ENCODE measurements at places on chromosomes 6 and 20.

DNA sequence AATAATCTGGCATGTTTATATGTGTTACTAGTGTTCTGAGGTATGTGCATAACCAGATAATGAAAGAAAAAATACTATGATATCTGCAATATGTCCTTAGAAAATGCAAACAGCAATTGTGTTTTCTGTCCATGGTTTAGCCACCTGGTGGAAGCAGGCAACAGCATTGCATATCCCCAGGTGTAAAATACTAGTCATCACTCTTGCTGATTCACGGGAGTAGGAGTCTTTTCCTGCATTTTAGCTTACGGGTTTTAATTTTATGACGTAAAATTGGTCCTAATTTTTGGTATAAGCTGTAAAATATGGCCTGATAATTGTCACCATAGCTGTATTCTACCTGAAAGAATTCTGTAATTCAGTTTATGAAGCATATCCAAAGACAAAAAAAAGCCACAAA lies 2.5 kb downstream of the RNF182 start:
- peaks cover 16% of the 10 kb centered on the region for H3K4me1 ChIP-seq
- H3K4me3 ChIP-seq = no peak overlapping the region
- H3K36me3 ChIP-seq = peaks cover 5% of the 10 kb centered on the region
- peaks cover 96% of the 10 kb centered on the region for H3K27me3 ChIP-seq
- no peak overlapping the region for H3K27ac ChIP-seq

DNA sequence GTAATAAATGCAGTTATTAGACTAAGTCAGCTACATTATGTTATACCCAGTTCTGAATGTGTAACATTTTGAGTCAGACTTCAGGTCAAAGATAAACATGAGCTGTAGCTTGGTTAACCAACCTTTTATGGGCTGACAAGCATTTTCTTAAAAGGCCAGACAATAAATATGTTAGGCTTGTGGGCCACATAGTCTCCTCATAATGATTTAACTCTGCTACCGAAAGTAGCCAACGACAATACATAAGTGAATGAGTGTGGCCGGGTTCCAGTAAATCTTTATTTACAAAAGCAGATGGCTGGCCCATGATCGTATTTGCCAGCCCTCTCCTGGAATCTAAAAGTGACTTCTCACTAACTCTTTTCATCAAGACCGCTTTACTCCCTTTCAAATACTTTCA lies 49.9 kb downstream of the ATG5 start:
- peaks cover 15% of the 10 kb centered on the region for H3K36me3 ChIP-seq
- H3K27me3 ChIP-seq = no peaks in the 10 kb centered on the region
- H3K4me3 ChIP-seq = no peak overlapping the region
- DNase-seq = no peak
- peaks cover 22% of the 10 kb centered on the region for H3K4me1 ChIP-seq

DNA sequence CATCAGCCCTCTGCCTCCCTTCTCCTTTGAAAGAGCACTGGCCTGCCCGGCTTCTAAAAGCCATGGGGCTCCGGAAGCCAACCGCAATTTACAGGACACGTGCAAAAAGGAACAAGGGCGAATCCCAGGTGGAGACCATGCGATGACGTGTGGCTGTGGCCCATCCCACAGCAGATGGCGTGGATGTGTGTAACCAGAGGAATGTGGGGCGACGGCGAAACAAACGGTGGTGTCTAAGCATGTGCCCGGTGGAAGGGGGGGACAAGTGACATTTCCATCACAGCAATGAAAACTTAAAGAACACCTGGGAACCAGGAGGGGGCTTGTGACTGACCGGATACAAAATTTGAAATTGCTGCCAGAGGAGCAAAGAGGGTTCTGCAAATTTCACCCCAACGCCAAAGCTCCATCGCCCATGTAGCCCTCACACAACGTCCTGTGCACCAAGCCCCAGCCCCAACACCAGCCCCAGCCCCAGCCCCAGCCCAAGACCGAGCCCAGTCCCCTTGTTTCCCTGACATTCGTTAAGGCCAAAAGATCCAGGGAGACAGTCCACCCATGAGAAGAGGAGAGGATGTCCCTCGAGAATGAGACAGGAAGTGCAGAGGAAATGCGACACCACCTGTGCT lies 159.7 kb upstream of the ZNF337 start:
- DNase-seq = no peak
- peaks cover 16% of the 10 kb centered on the region for H3K36me3 ChIP-seq
- peaks cover 83% of the 10 kb centered on the region for H3K27me3 ChIP-seq
- H3K4me3 ChIP-seq = no peak overlapping the region
- H3K27ac ChIP-seq = no peak overlapping the region
- peaks cover 42% of the 10 kb centered on the region for H3K4me1 ChIP-seq

- H3K4me1 ChIP-seq = no peaks in the 10 kb centered on the region
- DNase-seq = no peak
- no peaks in the 10 kb centered on the region for H3K36me3 ChIP-seq
- H3K27ac ChIP-seq = no peak overlapping the region
- H3K4me3 ChIP-seq = no peak overlapping the region
These were observed 287.0 kb downstream of the CDC5L start for GRCh38 chr6:44674226-44675155.

- H3K36me3 ChIP-seq = no peaks in the 10 kb centered on the region
- no peak for DNase-seq
- no peaks in the 10 kb centered on the region for H3K27me3 ChIP-seq
These were observed 516.0 kb downstream of the LMBRD1 start for GRCh38 chr6:69280858-69281257.

DNA sequence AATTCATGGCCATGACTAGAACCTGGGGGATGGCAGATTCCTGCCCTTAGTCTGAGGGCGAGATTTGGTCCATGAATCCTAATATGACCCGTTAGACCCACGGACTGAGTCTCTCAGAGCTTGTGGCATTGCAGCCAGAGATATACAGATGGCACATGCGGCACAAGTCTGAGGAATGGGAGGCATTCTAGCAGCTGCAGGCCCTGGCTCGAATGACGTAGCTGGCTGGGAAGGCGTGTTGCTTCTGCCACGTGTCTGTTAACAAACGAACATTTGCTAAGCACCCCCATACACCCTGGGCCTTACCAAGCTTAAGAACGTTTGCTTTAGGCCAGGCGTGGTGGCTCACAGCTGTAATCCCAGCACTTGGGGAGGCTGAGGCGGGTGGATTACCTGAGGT lies 68.0 kb downstream of the CD164 start:
- no peak overlapping the region for H3K4me3 ChIP-seq
- H3K27ac ChIP-seq = no peak overlapping the region
- no peaks in the 10 kb centered on the region for H3K27me3 ChIP-seq
- no peak for DNase-seq
- no peaks in the 10 kb centered on the region for H3K36me3 ChIP-seq
- H3K4me1 ChIP-seq = no peaks in the 10 kb centered on the region

DNA sequence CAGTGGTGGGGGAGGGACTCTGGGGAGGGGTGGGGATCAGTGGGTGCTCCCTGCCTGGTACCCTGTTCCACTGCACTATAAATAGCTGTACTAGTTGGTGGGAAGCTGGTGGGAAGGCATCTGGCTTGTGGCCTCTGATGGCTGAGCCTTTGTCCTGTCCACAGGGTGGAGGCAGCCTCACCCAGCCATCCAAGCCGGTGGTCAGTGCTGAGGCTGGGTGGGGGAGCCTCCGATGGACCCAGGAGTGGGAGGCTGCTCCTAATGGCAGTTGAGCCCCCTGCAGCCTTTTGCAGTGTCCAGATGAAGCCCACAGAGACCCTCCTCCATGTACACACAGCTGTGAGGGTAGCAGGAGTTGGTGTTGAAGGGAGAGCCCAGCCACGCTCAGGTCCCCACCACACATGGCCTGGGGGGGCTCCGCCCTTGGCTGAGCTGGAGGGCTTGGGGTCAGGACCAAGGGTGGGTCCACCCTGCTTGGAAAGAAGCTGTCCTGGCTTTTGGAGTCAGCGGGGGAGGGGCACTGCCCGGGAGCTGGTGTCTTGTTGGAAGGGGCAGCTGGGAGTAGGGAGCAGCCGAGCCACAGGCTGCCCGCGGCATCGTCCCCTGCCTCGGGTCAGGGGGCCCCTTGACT lies 2.5 kb downstream of the PPDPF start:
- H3K27me3 ChIP-seq = no peaks in the 10 kb centered on the region
- H3K4me1 ChIP-seq = peaks cover 14% of the 10 kb centered on the region
- peak overlapping the region; percentile 78 for H3K27ac ChIP-seq
- H3K4me3 ChIP-seq = peak overlapping the region; percentile 81

GRCh38 chr6:46549155-46549554 lies 57.9 kb upstream of the RCAN2 start:
- no peak overlapping the region for H3K27ac ChIP-seq
- H3K36me3 ChIP-seq = no peaks in the 10 kb centered on the region
- no peak for DNase-seq
- H3K4me3 ChIP-seq = no peak overlapping the region

DNA sequence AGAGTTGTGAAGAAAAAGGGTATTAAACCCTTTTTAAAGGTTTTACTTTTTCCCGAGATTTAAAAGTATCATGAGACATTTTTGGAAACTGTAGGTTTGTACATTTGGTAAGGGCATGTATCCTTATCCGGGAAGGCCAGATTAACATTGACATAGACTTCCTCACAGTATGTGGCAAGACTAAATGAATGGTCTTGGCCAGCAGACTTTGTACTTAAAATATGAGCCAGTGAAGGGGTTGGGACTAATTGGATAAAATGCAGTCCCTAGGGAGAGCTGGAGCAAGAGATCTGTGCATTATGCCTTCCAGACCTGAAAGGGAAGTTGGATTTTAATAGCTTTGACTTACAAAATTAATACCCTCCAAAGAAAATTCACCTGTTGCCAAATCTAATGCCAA lies 60.4 kb upstream of the CCN2 start:
- H3K27ac ChIP-seq = no peak overlapping the region
- DNase-seq = no peak
- H3K4me1 ChIP-seq = no peaks in the 10 kb centered on the region
- H3K27me3 ChIP-seq = no peaks in the 10 kb centered on the region

DNA sequence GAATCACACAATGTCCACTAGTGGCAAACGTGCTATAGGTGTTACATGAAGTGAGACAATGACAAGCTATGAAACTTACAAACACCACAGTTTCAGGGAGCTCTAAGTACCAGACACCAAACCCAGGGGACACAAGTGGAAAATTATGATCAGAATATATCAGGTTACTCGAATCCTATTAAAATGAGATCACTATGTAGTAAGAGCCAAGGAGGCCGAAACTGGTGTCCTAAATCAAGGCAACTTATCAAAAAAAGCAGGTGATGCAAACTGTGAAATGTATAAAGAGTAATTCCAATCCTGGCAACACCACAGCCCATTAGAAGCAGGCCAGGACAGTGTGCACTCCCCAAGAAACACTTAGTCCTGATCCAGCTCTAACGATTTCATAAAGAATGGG lies 100.3 kb downstream of the ARHGAP18 start:
- H3K4me1 ChIP-seq = no peaks in the 10 kb centered on the region
- no peak overlapping the region for H3K4me3 ChIP-seq
- peaks cover 11% of the 10 kb centered on the region for H3K36me3 ChIP-seq
- no peak overlapping the region for H3K27ac ChIP-seq
- DNase-seq = no peak

DNA sequence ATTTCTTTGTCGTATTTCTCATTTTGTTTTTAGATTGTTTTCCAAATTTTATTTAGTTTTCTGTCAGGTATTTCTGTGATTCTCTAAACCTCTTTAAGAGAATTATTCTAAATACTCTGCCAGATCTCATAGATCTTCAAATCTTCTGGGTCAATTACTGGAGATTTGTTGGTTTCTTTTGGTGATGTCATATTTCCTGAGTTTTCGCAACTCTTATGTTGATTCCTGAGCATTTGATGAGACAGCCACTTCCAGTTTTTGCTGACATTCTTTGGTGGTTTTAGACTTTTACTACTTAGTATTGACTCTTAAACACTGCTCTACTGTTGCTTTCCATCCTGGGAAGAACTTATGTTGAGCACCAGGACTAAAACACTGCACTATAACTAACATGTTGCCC lies 21.9 kb downstream of the ADGB start:
- no peaks in the 10 kb centered on the region for H3K27me3 ChIP-seq
- H3K36me3 ChIP-seq = no peaks in the 10 kb centered on the region
- no peaks in the 10 kb centered on the region for H3K4me1 ChIP-seq
- no peak overlapping the region for H3K4me3 ChIP-seq
- no peak overlapping the region for H3K27ac ChIP-seq

Data from central memory CD8-positive, alpha-beta T cell (primary cell).